ENCODE measurements at places on chromosomes 4 and X.

DNA sequence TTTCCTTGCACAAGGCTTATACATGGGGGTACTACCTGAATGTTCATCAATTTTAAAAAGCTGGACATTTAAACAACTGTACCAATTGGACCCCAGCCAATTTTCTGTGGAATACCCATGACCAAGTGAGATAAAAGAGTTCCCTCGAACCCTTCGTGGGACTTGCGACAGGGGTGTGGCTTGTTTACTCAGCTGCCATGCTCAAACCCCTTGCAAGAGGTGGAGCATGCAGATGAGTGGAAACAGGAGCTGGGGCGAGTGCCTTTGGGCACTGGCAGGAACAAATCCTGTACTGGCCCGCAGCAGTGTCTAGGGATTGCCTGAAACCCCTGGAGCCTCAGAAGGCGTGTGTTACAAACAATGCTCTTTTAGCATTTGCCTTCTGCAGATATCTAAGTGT, 144.2 kb downstream of the PDHA2 start:
- DNase-seq, result no peak

DNA sequence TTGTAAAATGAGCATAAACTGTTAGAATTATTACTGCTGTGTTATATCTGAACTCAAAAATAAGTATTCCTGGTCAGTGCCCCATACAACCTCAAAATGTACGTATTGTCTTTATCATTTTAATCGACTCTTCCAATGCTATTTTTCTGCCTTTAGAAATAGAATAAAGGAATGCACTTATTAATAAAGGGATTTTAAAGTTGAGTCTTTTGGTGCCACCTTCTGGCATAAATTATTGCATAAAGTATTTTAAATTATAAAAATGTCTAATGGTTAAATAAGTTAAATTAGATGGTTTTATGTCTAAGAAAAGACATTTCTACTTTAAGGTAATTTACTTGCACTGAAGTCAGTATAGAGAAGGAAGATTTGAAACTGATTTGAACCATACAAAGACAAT, 424.0 kb upstream of the NDST4 start:
- no peak for DNase-seq

- DNase-seq, result no peak
These were observed 222.1 kb upstream of the TAPT1 start for GRCh38 chr4:16448241-16448840.

DNA sequence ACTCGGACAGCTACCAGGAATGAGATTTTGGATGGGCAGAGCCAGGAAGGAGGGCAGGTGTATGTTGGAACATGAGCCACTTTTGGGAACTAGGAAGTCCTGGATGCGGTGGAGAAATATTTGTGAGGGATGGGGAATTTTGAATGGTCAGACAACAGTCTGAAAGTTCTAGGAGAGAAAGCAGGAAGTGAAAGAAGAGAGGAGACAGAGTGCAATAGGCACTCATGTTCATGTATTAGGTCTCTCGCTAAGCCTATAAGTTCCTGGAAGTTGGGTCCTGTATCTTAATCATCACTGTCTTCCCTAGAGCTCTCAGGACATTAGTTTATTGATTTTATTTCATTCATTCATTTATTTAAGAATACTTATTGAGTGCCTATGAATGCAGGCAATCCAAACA, 65.7 kb upstream of the CITED1 start:
- no peak for DNase-seq

DNA sequence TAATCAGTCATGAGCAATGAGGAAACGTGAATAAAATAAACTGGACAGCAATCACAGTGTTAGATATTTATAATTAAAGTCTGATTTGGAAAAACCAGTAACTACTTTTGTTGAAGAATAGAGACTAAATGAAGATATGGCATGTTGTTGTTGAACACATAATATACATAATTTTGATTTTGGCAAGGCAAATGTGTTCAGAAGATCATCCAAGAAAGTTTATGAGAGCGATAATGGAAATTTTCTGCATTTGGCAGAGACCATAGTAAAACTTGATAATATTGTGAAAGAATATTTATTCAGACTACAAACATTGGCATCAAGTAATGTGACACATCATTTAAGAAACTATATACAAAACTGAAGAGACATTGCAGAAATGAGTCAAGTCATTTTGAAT, 620.7 kb downstream of the TMA16 start:
- DNase-seq, result no peak

- DNase-seq, result no peak
These were observed 34.3 kb downstream of the CLDN34 start for GRCh38 chrX:10001496-10001895.

DNA sequence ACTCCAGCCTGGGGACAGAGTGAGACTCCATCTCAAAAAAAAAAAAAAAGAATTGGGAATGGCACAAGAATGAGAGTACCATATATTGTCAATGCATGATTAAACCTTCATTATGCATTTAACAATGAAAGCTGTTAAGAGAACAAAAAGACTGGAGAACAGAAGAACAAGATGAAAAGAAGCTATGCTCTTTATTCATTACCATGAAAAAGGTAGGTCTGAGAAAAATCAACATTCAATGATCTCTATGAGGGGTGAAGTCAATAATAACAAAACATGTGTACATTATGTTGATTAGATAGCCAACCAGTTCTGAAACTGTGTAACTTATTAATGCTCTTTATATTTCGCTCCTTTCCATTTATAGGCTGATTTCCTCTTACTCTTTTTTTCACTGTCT, 100.9 kb downstream of the BRWD3 start:
- no peak for DNase-seq

DNA sequence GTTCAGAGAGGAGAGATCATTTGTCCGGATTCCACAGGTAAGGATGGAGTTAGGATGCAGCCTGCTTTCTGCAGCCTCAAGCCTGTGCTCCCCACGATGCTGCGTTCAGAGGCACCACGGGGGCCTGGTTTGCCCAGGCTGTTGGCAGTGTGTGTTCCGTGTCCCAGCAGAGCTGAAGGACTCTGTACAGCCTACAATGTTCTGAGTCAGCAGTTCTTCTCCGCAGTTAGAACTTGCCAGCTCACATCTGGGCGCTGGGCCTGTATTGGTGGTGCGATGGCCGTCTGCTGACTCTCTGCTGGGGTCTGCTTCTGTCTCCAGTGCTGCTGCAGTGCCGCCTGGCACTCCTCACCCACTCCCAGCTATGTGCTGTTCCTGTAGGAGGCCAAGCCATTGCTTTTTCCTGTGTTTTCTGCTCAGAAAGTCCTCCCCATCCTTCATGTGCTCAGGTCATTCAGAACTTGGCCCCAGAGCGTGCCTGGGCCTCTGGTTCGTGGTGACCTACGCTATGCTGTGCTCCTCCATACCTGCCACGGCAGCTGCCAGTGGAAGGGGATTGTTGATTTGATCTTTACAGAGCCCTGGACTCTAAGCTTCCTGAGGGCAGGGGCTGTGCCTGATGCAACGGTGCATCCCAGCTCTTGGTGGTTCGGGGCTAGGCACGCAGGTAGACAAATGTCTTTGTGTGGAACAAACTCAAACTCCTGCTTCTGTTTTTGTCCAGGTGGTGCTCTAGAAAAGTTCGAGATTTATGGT, 42.6 kb upstream of the TADA2B start:
- no peak for DNase-seq

- DNase-seq, result no peak
These were observed 94.4 kb downstream of the ABCB7 start for GRCh38 chrX:75061701-75062100.

GRCh38 chr4:185421366-185422124, 4.2 kb downstream of the UFSP2 start:
- no peak for DNase-seq

- peak; percentile 58 for DNase-seq
These were observed 14.8 kb downstream of the PDK3 start for GRCh38 chrX:24479924-24480323.

GRCh38 chrX:153969904-153970356, 1.7 kb downstream of the HCFC1 start:
- DNase-seq, result peak; percentile 64

- DNase-seq, result no peak
These were observed 20.5 kb upstream of the AFAP1 start for GRCh38 chr4:7960017-7960789.

- DNase-seq, result no peak
These were observed 5.5 kb downstream of the SAT1 start for GRCh38 chrX:23788521-23788920.

- no peak for DNase-seq
These were observed 19.9 kb upstream of the TXK start for GRCh38 chr4:48153791-48154550.

DNA sequence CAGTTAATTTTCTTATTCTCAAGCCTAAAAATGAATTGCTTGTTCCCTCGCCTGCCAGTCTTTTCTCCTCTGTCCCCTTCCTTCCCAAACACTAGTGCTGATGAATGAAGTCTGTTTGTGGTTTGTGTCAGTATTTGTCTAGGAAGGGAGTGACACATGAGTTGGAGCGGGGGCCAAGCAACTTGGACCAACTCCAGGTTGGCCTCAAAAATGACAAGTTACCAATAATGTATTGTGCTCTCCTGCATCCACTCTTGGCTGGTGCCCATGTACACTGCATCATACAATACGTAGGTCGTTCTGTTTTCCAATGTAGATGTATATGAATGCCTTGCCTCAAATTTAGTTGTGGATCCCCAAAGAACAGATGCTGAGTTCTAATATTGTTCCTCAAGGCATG, 223.0 kb upstream of the GPC4 start:
- DNase-seq, result no peak

DNA sequence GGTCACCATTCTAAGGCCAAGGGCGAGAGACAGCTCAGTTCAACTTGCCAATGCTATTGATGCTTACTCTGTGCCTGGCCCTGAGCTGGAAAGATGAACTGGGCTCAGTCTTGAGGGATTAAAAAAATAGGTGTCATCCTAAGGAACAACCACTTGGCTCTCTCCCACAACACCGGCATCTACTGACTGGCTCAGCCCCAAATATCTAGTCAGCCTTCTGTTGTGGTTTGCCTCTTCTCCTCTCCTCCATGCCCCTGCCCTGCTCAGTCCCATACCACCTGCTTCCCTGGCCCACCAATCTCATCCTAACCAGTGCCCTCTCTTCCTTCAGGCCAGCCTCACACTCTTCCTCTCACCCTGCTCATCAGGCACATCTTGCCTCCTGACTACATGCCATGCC, 29.6 kb downstream of the KDM5C start:
- no peak for DNase-seq

DNA sequence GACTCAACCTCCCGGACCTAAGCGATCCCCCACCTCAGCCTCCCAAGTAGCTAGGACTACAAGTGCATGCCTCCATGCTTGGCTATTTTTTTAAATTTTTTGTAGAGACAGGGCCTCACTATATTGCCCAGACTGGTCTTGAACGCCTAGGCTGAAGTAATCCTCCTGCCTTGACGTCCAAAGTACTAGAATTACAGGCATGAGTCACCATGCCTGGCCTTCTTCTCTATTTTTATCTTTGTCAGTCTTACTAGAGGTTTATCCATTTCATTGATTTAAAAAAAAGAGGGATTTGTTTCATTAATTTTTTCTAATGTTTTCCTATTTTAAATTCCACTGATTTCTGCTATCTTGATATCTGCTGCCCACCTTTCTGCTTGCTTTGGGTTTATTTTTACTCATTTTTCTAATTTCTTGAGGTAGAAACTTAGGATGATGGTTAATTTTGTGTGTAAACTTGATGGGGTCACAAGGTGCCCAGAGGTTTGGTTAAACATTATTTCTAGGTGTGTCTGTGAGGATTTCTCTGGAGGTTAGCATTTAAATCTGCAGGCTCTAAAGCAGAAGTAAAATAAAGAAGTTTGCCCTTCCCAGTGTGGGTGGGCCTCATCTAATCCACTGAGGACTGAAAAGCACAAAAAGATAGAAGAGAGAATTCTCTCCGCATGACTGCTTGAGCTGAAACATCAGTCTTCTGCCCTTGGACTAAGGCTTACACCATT, 116.2 kb upstream of the DCLK2 start:
- no peak for DNase-seq

DNA sequence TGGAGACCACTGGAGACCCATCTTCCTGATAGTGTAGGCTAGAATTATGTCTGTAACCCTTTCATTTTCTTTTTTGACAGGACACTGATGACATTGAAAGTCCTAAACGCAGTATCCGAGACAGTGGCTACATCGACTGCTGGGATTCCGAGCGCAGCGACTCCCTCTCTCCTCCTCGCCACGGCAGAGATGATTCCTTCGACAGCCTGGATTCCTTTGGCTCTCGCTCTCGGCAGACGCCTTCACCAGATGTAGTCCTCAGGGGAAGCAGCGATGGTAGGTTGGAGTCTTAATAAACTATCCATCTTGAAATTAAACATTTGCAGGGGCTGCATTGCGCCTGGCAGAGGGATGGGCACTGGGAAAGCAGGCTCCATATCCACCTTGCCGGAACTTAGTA, 75.4 kb downstream of the LIMCH1 start:
- no peak for DNase-seq

- no peak for DNase-seq
These were observed 174.3 kb downstream of the GPM6A start for GRCh38 chr4:175637762-175638161.

DNA sequence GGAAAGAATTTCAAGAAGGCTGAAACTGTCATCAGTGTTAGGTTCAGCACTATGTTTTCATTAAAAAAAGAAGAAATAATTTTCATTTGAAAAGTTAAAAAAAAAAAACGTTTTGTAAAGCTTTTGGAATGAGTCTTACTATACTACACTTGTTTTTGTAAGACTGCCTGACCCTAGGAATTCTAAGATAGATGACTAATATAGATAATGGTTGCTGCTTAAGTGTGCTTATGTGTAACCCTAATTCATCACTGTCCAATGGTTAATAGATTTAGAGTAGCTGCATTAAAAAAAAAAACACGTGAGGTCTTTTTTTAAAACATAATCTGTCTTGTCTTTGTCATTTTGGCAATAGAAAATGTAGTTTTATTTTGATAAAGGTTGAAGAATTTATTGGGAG, 323.2 kb downstream of the IL1RAPL1 start:
- no peak for DNase-seq
